ENCODE measurements at places on chromosomes 4 and X. TPM values are rescaled to one million over a fixed set of nuclear protein-coding genes. Genes with fewer than 3 reads are reported as not detected.

DNA sequence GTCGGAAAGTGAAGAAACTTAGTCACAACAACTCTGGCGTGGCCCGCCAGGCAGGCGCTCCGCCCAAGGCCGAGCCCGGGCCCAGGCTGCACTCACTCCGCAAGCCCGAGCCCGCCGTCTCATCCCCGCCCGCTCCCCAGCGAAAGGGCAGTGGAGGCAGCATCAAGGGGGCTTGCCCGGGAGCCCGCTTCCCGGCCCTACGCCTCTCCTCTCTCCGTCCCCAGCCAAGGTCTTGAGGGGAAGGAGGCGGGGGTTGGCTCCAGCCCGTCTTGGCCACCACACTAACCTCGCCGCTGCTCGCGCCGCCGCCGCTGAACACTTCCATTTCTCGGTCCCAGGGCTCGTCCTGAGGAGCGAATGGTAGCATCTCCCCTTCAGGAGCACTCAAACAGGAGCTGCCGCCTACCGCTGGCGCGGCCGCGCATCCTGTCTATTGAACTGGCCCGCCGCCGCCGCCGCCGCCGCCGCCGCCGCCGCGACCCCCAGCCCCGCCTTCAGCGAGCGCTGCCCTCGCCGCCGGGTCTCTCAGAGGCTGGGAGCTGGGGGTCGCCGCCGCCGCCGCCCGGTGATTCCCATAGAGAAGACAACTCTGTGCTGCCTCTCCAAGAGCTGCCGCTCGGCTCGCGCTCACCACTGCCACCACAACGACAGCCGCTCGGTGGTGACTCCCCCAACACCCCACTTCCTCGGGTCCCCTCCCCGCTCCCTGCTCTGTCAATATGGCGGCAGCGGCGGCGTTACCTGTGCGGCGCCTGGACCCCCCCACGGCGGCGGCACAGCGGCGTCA, at the start of gene RPS6KA6:
RPS6KA6 (minus strand) TSS at position 667 of the 787 bp plus-strand sequence; CDS start at position 367, 300 bp downstream.
- no peaks in the 10 kb centered on the region for H3K36me3 ChIP-seq
- no peaks in the 10 kb centered on the region for H3K27me3 ChIP-seq
- no peak for DNase-seq

GRCh38 chr4:185992585-185992984, 76.4 kb upstream of the TLR3 start:
- no peak overlapping the region for H3K4me3 ChIP-seq
- no peaks in the 10 kb centered on the region for H3K36me3 ChIP-seq
- no peak for DNase-seq
- H3K4me1 ChIP-seq, result no peaks in the 10 kb centered on the region
- peak overlapping the region; percentile 27 for H3K27ac ChIP-seq

DNA sequence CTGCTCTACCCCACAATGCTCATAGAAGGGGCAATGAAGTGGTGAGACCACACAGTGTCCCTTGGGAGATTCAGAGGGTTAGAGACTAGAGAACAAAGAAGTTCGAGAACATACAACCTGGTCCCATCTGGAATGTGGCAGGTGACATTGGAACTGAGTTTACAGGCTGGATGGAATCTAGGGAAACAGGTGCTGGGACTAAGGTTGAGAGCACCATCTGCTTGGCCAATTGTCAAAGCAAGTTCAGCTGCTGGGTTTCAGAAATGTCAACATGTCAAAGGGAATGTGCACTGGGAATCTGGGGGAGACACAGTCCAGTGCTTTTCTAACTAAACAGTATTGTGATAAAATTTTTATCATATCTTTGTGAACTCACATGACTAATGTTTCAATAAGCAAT, 15.9 kb upstream of the FAM13A start:
- H3K4me1 ChIP-seq, result no peaks in the 10 kb centered on the region
- no peaks in the 10 kb centered on the region for H3K36me3 ChIP-seq
- H3K27me3 ChIP-seq, result no peaks in the 10 kb centered on the region
- H3K4me3 ChIP-seq, result no peak overlapping the region

DNA sequence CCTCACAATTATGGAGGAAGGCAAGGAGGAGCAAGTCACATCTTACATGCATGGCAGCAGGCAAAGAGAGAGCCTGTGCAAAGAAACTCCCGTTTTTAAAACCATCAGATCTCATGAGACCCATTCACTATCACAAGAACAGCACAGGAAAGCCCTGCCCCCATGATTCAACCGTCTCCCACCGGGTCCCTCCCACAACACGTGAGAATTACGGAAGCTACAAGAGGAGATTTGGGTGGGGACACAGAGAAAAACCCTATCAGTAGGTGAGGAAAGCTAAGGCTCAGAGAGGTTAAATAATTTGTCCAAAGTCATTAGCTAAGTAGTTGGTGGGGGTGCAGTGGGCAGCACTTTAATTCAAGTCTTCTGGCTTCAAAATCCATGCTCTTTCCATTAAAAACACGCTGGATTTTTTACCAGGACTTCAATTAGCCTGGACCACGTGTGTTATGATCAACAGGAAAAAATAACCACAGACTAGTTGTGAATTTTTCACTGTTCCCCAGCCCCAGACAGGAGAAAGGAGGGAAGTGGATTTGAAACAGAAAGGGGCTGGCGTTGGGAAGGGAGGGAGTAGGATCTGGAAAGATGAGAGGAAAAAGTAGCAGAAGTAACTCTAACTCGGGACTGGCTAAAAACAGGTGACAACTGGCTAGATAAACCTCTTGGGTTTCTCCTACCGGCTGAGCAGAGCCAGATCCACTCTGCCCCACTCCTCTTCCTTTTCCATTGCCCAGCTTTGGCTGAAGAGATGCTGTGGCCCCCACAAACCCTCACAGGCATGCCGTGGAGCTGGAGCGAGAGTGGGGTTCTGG, 986 bp downstream of the MTMR8 start:
- peak overlapping the region; percentile 79 for H3K4me3 ChIP-seq
- no peaks in the 10 kb centered on the region for H3K27me3 ChIP-seq
- H3K4me1 ChIP-seq, result no peaks in the 10 kb centered on the region
- no peak for DNase-seq
- H3K36me3 ChIP-seq, result no peaks in the 10 kb centered on the region

DNA sequence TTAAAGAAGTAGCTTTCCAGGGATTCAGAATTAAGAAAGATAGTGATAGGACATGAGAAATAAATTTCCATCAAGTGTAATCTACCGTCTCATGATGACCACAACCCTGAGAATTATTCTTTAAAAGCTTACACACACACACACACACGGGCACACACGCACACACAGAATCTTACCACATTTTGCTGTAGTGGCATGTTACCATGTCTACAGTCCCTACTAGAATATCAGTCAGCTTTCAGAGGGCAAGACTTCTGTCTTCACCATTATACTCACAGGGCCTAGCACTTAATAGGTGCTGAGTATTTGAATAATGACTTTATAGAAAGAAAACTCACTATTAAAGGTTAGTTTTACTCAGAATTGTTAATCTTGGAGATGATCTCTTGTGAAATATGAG, 15.4 kb downstream of the CMC4 start:
- no peak overlapping the region for H3K27ac ChIP-seq
- H3K4me3 ChIP-seq, result no peak overlapping the region
- no peaks in the 10 kb centered on the region for H3K27me3 ChIP-seq
- H3K36me3 ChIP-seq, result no peaks in the 10 kb centered on the region

GRCh38 chrX:29640106-29640505, 575.3 kb upstream of the MAGEB2 start:
- no peaks in the 10 kb centered on the region for H3K4me1 ChIP-seq
- H3K27ac ChIP-seq, result no peak overlapping the region
- H3K4me3 ChIP-seq, result no peak overlapping the region
- DNase-seq, result no peak
- no peaks in the 10 kb centered on the region for H3K36me3 ChIP-seq

DMP1 gene
- total RNA-seq, result not detected

All from thoracic aorta (tissue), 2 donors.